ENCODE measurements at places on chromosomes 16 and 17.

- DNase-seq, result no peak
These were observed 10.9 kb downstream of the ZNF18 start for GRCh38 chr17:11986179-11986941.

- DNase-seq, result no peak
These were observed 12.2 kb upstream of the DLX4 start for GRCh38 chr17:49956780-49957179.

- DNase-seq, result no peak
These were observed 3.5 kb upstream of the LYRM9 start for GRCh38 chr17:27896701-27897100.

DNA sequence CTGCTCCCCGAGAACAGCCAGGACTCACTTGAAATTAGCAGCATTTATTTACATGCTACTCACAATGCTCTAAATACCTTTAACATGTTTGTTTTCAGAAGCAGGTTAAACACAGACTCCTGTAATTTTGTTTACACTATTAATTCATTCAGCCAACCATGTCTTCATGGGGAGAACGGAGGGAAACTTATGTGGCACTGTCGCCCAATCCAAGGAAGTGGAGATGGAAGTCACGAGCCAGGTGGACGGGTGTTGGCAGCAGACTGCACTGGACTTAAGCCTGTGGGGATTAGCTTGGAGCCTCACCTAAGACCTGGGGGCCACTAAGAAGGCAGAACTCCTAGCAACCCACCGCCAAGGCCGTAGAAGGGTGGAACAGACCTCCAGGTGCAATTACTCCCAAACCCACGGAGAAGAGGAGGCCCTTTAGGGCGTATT, 8.8 kb upstream of the GFAP start:
- DNase-seq, result no peak

GRCh38 chr16:23597003-23597756, 1.1 kb upstream of the NDUFAB1 start:
- no peak for DNase-seq

- no peak for DNase-seq
These were observed 37.1 kb downstream of the BAIAP2 start for GRCh38 chr17:81071761-81072741.

DNA sequence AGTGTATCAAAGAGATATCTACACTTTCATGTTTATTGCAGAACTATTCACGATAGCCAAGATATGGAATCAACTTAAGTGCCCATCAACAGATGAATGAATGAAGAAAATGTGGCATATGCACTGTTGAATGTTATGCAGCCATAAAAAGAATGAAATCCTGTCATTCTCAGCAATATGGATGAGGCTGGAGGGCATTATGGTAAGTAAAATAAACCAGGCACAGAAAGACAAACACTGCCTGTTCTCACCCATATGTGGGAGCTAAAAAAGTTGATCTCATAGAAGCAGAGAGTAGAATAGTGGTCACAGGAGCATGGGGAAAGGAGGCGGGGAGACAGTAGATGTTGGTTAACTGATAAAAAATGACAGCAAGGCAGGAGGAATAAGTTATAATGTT, 561.8 kb downstream of the TOX3 start:
- DNase-seq, result no peak

DNA sequence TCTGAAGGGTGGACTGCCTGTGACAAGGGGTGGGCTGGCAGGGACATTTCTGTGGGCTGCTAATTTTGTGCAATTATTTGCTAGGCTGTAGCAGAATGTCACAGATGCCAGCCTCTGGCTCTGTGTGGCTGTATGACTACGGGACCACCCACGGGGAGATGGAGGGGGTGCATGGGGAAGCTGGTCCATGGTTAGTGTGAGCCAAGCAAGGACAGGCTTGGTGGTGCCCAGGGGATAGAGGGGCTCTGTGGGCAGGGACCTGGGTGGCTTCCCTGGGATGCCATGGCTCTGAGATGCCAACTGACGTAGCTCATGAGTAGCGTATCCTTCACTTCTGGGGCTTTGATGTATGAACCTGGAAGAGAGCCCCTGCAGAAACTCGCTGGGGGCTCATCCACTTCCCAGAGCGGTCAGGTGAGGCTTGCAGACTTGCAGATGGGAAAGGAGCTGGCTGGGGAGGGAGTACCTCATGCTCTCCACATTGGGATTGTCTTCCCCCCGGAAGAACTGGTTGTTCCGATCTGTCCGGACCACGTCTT, 87.2 kb downstream of the TBC1D16 start:
- no peak for DNase-seq

DNA sequence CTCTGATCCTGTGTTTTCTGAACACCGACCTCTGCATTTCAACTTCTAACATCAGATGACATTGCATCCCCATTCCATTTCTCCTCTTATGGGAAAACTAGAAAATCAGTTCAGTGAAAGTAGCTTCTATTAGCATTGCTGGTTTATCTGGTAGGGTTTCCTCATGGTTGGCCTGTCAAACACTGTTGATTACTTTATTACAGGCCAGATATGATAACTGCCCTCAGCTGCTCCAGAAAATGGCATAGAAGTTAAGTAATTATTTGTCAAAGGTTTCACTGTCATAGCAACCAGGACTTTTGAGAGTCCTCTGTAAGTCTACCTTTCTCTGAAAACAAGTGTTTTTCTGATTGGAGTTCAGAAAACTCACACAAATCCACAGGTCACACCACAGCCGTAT, 3.0 kb downstream of the GFOD2 start:
- DNase-seq, result no peak

DNA sequence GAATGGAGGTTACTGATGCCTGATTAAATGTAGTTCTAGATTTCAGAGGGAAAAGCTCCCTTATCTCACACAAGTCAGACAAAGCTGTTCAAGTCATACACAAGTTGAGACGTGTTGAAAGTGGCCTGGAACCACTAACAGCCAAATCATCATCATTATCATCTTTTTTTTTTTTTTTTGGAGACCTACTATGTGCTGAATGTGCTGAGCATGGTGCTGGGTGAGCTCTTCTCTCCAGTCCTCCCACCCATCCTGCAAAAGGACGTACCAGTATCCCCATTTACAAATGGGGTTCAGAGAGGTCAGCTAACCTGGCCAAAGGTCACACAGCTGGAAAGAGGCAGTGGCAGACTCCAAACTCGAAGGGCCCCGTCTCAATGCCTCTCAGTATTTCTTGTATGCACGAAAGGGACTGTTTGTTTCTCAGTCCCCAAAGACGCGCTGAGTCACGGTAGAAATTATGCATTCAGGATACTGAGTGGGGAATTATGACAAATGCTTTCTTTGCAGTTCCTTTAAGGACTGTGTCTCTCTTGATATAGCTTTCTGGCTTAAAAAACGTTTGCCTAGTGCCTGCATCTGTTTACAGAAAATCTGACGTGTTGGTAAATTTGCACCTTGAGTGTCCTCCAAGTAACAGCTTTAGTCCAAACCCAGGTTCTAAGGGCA, 235.5 kb downstream of the XYLT1 start:
- no peak for DNase-seq

DNA sequence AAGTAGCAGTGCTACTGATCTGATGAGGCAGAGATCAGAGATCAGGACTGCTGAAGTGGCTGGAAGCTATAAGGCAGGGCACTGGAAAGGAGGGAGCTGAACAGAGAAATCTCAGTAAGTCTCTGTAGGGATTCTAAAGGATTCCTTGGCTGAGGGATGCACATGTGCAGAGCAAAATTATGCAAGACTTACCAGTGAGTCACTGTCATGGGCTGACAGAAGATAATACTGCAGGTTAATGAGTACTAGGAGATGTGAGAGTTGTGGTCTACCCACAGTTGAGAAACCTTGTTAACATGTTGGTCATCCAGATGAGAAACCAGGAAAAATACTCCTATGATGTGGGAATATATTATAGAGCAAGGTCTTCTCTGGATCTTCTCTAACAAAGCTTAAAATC, 378.1 kb downstream of the HAPSTR1 start:
- DNase-seq, result no peak

DNA sequence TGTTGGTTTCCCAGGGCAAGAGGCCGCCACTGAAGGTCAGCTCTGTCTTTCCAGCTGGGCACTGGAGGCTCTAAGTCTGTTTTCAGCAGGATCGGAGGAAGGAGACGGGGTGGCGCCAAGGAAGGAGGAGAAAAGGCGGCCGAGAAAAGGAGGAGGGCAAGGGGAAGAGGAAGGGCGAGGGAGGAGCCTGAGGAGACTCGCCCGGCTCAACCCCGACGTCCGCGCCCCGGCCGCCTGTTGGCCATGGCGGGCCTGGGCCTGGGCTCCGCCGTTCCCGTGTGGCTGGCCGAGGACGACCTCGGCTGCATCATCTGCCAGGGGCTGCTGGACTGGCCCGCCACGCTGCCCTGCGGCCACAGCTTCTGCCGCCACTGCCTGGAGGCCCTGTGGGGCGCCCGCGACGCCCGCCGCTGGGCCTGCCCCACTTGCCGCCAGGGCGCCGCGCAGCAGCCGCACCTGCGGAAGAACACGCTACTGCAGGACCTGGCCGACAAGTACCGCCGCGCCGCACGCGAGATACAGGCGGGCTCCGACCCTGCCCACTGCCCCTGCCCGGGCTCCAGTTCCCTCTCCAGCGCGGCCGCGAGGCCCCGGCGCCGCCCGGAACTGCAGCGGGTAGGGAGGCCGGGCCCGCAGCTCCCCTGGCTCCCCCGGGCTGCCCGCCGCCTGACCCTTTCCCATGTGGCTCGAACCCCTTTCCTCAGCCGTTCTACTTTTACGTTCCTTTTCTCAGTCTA, at the start of gene RNF135:
TSS of gene RNF135 (plus strand) at position 209 of the 737 bp plus-strand sequence. CDS start at position 244, 35 bp downstream.
- DNase-seq, result peak; percentile 29

GRCh38 chr16:75064403-75065148, 52.0 kb downstream of the LDHD start:
- DNase-seq, result no peak

DNA sequence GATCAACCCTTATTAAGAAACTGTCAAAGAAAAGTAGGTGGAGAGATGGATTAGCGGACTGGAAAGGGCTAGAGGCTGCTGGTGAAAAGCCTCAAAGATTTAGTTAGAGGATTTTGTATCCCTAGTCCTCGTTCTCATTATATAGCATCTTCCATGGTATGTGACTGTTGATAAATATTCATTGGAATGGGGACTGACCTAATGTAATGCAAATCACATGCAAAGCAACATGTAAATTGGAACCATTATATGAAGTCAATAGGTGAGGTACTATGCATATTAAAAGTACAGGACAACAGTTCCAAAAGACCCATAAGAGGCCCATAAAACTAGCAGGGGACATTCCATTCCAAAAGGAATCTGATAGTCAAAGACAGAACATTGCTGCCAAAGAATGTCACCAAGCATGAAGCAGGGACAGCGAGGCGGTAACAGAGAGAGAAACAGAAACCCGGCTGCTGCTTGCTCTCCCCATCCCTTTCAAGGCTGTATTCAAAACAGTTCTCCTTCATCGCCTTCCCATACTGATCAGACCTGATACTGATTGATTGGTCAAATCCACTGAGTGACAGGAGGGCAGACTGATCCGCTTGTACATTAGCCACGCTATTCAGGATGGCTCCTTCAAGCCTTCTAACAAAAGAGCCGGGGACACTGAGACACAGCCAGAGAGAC, 44.5 kb downstream of the SOX9 start:
- no peak for DNase-seq

- no peak for DNase-seq
These were observed 54.1 kb downstream of the VAC14 start for GRCh38 chr16:70746708-70747424.

GRCh38 chr16:19853742-19854542, 30.7 kb downstream of the GPRC5B start:
- DNase-seq, result no peak

DNA sequence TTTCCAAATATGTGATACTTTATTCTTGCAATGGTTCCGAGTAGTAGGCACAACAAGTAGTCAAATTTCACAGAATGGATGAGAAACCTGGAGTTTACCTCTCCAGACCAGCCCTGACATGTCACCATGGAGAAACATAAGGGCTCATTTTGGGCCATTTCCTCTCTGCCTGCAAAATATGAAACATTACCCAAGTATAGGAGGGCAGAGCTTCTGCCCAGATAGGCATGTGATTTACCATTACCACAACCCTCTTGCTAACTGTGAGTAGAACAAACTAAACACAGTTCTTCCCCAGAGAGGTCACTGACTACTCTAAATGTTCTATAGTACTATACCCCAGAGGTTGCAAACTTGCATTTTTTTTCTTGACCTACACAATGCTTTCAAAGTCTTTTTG, 15.7 kb upstream of the KPNB1 start:
- no peak for DNase-seq

- DNase-seq, result no peak
These were observed 2.7 kb upstream of the GIP start for GRCh38 chr17:48970865-48971687.

DNA sequence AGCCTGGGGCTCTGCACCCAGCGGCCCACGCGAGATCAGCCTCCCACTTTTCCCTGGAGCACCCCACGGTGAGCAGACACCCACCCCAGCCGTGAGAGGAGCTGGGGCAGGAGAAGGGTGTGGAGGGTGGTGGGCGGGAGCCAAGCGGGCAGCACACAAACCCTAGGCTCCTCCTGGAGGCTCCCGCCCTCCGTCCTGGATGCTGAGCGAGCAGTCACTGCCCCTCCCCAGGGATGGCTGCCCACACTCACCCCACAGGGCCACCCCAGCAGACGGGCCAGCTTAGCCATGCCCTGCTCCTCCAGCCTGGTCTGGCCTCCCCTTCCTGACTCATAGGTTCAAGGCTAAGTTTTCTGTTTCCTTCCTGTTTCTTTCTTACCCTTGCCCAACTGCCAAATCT, 15.7 kb upstream of the ABCC3 start:
- DNase-seq, result no peak

DNA sequence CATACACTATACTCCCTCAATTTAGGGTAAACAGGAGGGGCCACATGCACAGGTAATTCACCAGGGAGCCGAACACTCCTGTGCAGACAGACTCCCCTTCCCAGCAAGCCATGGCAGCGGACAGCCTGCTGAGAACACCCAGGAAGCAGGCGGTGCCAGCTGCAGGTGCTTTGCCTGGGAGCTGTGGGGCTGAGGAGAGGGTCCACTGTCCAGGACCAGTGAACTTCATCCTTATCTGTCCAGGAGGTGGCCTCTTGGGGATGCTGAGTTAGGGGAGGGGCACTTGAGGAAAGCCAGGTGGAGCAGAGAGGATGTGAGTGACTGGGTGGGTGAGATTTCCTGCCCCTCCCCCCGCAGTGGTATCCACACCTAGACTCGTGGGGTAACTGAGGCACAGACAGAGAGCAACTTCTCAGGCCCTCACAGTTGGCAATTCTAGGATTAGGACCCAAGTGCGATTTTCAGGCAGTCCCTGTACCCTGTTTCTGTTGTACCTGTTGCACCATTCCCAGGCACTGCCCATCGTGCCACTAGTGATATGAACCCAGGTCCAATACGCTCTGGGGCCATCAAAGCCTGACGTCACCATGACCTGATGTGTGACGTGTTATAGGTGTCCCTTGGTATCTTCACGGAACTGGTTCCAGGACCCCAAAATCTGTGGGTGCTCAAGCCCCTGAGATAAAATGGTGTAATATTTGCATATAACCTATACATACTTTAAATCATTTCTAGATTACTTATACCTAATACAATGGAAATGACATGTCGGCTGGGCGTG, 1.2 kb downstream of the GRN start:
- DNase-seq, result no peak
